ENCODE measurements at places on chromosomes 2 and 18.

- peak; percentile 42 for DNase-seq
Observed at GRCh38 chr2:111626037-111626864, 257.7 kb downstream of the ANAPC1 start.

- no peak for DNase-seq
Observed at GRCh38 chr18:31429623-31430022, 17.9 kb upstream of the DSG3 start.

GRCh38 chr2:227450311-227450841 lies 21.6 kb upstream of the AGFG1 start:
- DNase-seq, result peak; percentile 19

GRCh38 chr2:237575869-237576862 lies 9.8 kb downstream of the PRLH start:
- no peak for DNase-seq

GRCh38 chr2:222322236-222322635 lies 23.4 kb upstream of the PAX3 start:
- no peak for DNase-seq

DNA sequence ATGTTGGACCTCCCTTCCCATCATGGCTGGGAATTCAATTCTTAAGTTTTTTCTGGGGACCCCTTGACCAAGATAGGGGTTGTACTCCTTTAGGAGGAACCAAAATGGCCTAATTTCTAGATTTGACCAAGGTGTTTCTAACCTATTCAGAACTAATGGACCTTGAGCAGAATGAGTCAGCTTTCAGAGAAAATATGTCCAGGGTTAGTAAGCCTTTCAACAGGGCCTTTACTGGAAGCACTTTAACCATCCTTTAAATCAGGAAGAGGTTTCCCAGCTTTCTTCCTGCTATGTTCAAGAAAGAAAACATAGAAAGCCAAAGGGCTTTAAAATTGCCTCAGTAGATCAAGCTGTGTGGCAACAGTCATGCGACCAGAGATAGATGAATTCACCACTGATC lies 1184.9 kb upstream of the ACVR2A start:
- no peak for DNase-seq

- DNase-seq, result no peak
Observed at GRCh38 chr2:133790711-133791110, 222.4 kb upstream of the NCKAP5 start.

GRCh38 chr18:75350512-75350839 lies 77.0 kb downstream of the SMIM21 start:
- DNase-seq, result no peak

- no peak for DNase-seq
Observed at GRCh38 chr2:183543731-183544130, 419.5 kb downstream of the NUP35 start.

GRCh38 chr2:17057109-17058017 lies 391.7 kb upstream of the CYRIA start:
- no peak for DNase-seq

DNA sequence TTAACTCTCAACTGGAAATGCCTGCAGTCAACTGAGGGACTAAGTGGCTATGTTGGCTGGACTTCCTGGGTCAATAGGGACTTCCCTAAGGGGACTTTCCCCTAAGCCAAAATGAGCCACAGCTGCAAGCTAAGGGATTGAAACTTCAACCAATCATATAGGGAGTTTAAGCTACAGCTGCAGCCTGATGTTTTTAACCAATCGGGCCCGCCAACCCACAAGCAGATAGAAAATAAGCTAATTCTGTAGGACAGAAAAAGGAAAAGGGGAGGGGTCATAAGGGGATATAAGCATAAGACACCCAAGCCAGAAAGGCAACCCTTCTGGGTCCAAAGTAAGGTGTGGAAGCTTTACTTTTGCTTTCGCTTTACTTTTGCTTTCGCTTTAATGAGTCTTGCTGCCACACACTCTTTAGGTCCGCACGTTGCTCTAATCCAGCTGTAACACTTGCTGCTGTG lies 927.5 kb downstream of the ERBB4 start:
- peak; percentile 4 for DNase-seq

DNA sequence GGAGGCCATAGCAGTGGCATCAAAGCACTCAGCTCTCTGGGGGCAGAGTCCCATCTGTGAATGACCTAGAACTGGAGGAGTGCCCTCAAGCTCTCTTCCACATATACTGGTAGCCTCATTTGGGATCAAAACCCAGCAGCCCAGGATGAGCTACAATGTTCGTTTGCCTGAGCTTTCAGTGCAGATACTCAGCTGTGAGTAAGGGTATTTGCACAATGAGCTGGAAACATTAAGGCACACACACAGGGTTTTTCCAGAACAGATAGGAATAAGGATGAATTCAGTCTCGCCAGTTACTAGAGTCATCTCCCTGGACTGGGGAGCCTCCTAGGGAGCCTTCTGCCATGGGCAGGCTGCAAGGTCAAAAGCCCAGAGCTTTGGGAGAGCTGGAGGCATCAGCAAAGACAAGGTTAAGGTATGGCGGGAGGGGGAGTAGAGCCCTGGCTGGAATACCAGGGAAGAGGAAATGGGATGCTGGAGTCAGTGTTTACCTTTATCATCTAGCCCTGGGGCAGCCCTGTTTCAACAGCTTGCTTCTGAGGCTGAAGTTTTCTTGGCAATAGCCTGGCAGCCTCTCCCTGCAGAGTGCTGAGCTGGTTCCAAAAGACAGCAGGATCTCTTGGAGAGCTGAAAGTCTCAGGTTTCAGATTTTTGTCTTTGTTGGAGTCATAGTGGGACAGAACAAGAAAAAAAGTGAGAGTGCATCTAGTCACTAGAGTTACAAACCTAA lies 187.7 kb downstream of the LOXHD1 start:
- DNase-seq, result no peak

DNA sequence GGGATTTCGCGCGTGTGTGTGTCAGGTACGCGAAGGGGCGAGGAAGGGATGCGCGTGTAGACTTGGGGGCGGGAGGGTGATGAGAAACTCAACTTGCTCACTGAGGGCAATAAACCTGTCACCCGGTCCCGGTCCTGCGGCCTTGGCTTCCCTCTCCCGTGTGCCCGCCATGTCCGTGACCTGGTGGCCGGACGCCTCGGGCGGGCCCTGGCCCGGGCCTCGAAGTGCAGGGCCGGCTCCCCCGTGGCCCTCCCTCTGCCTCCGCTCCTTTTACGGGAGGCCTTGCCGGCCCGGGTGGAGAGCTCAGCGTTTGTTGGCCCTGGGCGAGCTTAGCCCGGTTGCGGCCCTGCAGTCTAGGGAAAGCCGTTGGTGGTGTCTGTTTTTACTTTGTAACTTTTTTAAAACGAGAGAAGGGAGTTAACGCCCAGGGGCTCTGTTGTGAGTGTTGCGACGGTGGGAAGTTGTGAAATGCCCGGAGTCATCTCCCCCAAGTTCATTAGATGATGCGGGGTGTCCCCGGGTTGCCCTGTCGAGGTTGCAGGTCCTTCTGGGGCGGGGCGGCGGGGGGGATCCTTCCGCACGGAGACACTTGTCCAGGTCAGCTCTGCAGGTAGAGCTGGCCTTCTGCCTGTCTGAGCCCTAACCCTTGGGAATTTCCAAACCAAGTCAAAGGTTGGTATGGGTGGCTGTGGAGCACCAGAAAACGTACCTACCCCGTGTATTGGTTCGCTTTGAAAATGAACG lies 883 bp downstream of the SMCHD1 start:
- peak; percentile 22 for DNase-seq

- no peak for DNase-seq
Observed at GRCh38 chr18:24559526-24559925, 99.1 kb downstream of the HRH4 start.

GRCh38 chr2:136141510-136142149 lies 23.7 kb upstream of the CXCR4 start:
- DNase-seq, result peak; percentile 72

DNA sequence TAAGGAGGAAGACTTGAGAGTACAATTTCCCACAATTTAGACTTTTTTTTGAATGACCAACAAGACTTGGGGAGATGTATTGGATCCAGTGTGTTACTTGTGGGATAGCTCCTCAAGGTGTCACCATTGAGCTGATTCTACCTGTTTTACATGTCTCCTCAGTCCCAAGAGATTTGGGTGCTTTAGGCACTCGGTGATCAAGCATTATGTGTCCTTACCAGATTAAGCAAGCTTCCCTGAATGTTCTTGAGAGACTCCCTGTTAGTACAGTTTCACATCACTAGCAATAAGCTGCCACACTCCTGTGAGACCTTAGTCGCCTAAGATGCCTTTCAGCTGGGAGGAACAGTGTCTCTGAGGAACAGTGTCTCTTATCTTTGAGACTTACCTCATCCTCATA lies 384.3 kb upstream of the SYT4 start:
- peak; percentile 40 for DNase-seq

GRCh38 chr18:70374154-70374553 lies 85.3 kb downstream of the SOCS6 start:
- DNase-seq, result no peak

- no peak for DNase-seq
Observed at GRCh38 chr2:145007093-145007959, 487.4 kb upstream of the ZEB2 start.

- no peak for DNase-seq
Observed at GRCh38 chr2:119548516-119549120, 4.4 kb downstream of the CFAP221 start.

DNA sequence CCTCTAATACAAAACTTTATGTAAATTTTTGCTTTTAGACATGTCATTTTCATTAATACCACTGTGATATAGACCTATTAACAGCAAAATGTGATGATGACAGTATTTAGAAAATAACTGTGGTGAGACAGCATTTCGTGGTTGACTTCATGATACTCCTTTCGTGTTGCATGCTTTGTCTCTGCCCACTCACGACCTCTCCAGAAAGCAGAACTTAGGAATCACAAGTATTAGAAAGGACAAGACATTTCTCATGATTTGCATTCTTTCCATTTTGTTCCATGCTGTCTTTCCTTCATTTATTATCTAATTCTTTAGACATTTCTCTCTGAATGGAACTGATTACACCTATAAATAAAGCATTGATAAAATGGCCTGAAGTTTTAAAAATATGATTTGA lies 85.2 kb upstream of the POU3F3 start:
- peak; percentile 69 for DNase-seq

DNA sequence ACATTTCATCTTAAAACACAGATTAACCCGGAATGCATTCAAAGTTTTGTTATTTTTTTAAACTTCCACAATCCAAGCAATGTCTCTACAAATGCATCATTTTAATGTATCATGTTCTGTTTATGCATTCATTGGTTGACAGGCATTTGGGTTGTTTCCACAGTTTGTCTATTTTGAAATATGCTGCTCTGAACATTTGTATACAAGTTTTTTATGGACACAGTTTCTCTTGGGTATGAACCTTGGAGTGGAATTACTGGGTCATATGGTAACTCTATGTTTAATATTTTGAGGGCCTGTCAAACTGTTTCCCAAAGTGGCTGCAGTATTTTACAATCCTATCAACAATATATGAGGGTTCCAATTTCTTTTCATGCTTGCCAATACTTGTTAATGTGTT lies 57.3 kb downstream of the GULP1 start:
- DNase-seq, result no peak

GRCh38 chr2:198371921-198372543 lies 567.6 kb downstream of the PLCL1 start:
- DNase-seq, result peak; percentile 60

GRCh38 chr2:44109166-44109565 lies 59.5 kb upstream of the PPM1B start:
- DNase-seq, result no peak

DNA sequence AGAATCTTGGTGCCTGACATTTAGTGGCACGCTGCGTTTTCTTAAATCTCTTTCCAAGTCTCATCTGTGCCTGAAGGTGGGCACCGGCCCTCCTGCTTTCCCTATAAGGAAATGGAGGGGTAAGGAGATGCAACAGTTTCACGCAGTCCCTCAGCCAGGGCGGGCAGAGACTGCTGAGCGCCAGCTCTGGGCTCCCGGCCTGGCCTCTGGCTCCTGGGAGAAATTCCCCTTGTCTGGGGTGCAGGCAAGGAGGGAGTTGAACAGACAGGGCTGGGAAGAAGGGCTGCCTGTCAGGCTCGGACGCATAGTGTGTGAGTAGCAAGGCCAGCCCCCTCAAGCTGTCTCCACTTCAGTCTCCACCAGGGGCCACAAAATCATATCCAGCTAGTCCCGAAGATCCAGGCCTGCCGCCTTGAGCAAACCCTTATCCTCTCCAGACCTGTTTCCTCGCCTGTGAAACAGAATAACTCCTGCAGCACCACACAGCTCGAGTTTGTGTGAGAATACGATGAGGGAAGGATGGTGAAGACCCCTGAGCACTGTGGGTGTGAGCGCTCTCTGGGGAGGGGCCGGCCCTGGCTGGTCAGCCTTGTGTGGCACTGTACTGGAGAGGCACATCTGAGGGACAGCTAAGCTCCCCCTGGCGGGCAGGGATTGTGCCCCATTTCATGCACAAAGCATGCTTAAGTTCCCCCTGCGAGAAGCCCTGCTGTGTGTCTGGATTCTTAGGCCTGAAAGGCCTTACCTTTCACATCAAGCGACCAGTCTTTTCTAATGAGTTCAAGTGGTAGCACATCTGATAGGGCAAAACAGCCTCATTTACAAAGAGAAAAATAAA lies 33.8 kb downstream of the SDC1 start:
- DNase-seq, result no peak

Measured in common myeloid progenitor, CD34-positive (primary cell).